NCI-H82 (cell line): ENCODE measurements at places on chromosomes 16 and 17.

GRCh38 chr17:35068249-35068648 is 4.7 kb upstream of the RFFL start:
- DNase-seq = no peak

DNA sequence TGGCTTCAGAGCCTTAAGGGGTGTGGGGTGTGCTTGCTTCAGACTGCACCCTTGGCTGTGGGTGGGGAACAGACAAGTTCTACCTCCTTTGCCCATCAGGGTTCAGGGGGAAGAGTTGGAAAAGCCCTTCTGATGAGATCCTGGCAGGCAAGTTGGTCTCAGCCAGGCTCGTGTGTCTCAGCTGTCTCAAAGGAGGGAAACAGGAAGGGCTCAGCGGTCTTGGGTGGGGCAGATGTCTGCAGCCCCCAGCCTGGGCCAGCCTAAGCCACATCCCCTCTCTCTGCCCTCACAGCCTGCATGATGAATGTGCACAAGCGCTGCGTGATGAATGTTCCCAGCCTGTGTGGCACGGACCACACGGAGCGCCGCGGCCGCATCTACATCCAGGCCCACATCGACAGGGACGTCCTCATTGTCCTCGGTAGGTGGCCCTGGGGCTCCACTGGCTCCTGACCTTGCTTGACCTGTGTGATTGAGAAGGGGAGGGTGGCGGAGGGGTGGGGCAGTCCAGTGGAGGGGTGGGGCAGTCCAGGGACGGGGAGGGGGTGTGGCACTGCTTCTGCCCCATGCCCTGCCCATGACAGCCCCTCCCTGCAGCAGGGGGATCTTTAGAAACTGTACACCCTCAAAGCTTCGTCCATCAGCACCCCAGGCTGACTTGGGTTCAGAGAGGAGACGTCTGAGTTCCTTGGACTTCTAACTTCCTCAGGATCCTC is 199.5 kb downstream of the PRKCB start:
- no peak for DNase-seq

GRCh38 chr17:74678541-74678940 is 34.2 kb downstream of the CD300LF start:
- peak; percentile 93 for DNase-seq

GRCh38 chr16:8179615-8180014 is 410.7 kb downstream of the TMEM114 start:
- peak; percentile 34 for DNase-seq

- no peak for DNase-seq
These were observed 1.4 kb upstream of the CTRB2 start for GRCh38 chr16:75208242-75208825.
